ENCODE measurements at places on chromosomes 1 and 21.

- no peak for DNase-seq
These were observed 288.1 kb downstream of the NCAM2 start for GRCh38 chr21:21286170-21286798.

- no peak for DNase-seq
These were observed 1203.9 kb downstream of the AMY1C start for GRCh38 chr1:104953555-104953954.

DNA sequence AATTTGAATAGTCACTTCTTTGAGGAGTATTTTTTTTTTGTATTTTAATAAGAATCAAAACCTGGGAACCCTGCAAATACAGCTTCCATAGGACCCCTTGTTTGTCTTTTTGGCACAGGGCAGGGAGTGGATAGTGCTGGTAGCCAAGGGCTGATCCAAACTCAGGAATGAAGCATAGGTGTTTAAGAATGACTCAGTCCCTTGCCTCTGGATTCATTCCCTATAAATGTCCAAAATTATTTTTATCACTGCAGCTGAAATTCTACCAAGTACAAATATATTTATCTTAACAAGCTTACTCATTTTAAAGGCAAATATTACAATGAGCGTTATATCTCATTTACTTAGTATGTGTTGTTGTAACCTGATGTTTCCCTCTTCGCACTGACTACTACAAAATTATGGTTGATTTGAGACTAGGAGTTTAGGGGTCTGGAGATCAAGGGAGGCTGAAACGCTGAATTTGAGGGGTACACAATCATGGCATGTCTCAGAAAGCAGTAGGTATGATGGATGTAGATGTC is 278.6 kb upstream of the LYPLAL1 start:
- DNase-seq: no peak

GRCh38 chr1:60066001-60066400 is 7.6 kb downstream of the C1orf87 start:
- no peak for DNase-seq

GRCh38 chr1:185467122-185467521 is 150.1 kb upstream of the IVNS1ABP start:
- DNase-seq: no peak

DNA sequence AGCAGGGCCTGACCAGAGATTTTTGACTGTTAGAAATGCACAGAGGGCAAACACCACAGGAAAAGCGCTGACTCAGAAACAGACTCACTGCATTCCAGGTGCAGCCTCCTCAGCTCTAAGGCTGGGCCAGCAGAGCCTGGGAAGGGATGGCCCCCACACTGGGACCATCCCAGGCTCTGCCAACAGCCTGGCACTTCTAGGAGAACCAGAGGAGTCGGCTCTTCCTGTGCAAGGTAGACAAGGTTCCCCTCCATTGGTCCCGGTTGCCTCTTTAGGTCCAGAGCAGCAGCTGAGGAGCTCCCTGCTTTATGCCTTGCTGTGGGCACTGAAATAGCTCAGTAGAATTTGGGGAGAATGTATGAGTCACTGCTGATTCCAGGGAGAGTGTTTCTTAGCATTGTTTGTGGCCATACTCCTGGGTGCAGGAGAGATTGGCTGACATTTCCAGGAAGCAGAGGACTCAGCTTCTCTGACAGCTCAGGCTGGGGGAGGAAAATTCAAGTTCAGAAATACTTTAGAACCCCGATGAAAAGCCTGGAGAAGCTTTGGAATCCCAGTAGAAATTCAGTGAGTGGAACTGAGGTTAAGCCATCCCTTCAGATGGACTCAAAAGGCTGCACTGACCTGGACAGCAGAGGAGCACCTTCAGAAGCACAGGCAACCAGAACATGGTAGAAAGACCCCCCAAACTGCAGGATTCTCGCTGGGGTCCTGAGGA is 19.7 kb downstream of the PRAMEF1 start:
- DNase-seq: no peak

DNA sequence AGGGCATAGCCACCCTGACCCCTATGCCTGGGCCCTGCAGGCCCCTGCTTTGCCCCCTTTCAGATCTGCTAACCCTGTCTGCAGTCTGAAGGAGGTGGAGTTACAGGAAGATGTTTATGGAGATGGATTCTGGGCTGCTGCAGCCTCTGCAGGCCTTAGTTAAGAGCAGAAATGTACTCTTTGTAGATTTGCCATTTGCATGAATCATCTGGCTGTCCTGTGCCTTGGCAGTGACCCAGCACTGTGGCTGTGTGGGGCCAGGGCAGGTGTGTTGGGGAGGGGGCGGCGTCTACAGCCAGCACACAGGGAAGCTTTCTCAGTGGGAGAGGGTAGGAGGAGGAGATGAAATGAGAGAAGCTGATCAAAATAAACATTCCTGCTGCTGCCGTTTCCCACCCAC is 867.3 kb downstream of the PLA2G4A start:
- DNase-seq: no peak
